ENCODE measurements at places on chromosomes 13 and 19.

DNA sequence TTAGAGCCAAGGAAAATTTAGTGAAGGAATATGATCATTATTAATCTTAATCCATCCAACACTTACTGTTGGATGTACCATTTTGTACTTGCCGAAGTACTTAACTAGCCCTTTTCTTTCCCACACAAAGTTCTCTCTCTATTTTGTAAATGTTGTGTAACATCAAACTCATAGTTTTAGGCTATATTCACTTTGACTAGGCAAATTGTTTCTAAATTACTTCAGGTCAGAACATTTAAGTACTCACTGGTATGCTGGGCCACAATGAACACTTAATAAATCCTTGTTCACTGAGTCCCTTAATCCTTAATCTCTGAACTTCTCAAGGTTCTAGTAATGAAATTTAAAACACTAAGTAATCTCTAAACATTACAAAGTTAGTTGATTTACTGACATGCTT is 49.3 kb upstream of the EEF1AKMT1 start:
- ATAC-seq: no peak

DNA sequence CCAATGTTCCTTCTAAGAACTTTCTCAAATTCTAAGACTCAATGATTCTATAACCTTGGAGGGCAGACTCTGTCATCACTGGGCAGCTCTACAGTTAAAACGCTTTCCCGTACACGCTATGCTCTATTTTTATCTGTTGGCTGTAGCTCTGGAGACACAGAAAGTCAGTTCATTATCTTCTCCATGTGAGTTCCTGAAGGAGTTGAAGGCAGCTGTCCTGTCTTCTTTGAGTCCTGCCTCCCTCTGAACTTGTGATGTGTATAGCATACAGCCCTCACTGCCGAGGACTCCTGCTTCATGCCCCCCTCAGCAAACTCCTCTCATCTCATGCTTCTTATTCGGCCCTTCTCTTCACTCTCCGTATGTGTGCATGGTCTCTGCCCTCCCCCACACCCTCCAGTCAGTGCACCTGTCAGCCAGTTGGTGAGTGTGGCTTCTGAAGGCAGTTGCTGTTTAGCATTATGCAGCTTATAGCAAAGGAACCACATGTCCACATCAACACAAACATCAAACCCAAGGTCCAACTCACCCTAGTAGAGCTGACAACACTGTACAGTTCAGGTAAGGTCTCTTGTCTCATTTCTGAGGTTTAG is 504.9 kb downstream of the DIAPH3 start:
- ATAC-seq: no peak

- no peak for ATAC-seq
These were observed 10.3 kb upstream of the ZNF83 start for GRCh38 chr19:52648336-52649016.

DNA sequence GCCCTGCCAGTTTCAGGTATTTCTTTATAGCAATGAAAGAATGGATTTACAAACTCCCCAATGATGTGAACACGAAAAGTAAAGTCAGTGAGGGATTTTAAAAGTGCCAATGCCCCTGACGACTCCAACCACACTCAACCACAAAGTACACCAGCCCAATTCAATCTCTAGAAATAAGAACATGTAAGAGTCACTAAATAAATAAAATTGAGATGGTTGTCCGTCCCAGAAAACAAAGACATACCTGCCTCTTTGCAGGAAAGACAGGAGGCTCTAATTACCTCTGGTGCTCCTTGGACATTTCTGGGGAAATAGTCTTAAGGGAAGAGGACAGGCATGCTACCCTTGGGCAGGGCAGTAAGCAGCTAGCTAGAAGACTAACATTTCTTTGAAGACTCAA is 55.8 kb downstream of the NALCN start:
- no peak for ATAC-seq

- no peak for ATAC-seq
These were observed 67.8 kb upstream of the CSNK1A1L start for GRCh38 chr13:37173214-37173613.

Data from activated CD4-positive, CD25-positive, alpha-beta regulatory T cell treated with anti-CD3 and anti-CD28 coated beads, Interleukin-2, amount 50 U/mL, for 24 hours (primary cell).